Activated naive CD4-positive, alpha-beta T cell treated with anti-CD3 and anti-CD28 coated beads, Interleukin-2, amount 50 U/mL, for 16 hours (primary cell): ENCODE measurements at places on chromosomes 3 and 15.

- no peak for DNase-seq
Observed at GRCh38 chr3:181609030-181609767, 102.5 kb upstream of the SOX2 start.

- no peak for DNase-seq
Observed at GRCh38 chr3:128605091-128606046, 45.2 kb downstream of the RPN1 start.

- no peak for DNase-seq
Observed at GRCh38 chr3:100268156-100268555, 7.4 kb downstream of the TBC1D23 start.

GRCh38 chr3:49628249-49628648 lies 45.9 kb upstream of the APEH start:
- DNase-seq: no peak

DNA sequence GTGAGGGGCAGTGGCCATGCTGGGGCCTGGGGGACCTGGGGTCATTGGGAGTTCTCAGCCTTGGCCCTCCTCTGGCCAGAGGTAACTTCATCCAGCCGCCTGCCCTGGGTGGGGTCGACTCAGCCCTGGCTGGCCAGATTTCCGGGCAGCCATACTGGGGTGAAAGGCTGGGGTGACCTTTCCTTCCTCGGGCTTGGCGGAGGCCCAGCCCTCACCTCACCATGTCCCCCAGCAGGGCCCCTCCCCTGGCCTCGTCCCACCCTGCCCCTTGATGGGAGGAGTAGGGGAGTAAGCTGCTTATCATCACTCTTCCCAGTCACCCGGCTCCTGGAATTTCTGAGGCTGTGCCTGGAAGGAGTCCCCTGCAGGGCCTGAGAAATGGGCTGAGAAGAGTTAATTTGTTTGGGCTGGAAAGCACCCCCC lies 5.4 kb downstream of the SEMA3F start:
- no peak for DNase-seq

DNA sequence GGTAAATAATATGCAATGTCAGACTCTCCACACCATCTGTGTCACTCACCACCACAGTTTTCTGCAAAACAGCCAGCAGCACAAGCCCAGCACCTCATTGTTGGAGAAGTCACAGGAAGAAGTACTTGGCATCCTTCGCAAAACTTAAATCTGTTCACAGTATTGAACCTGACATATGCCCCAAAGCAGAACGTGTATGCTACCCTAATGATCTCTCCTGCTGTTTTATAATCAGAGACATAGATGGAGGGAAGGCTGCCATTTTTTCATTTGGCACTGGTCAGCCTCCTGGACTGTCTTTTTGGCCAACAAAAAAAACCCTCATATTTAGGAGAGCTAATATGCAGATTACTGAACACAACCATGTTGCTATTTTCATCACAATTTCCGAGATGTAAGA lies 1272.9 kb downstream of the ROBO1 start:
- no peak for DNase-seq

DNA sequence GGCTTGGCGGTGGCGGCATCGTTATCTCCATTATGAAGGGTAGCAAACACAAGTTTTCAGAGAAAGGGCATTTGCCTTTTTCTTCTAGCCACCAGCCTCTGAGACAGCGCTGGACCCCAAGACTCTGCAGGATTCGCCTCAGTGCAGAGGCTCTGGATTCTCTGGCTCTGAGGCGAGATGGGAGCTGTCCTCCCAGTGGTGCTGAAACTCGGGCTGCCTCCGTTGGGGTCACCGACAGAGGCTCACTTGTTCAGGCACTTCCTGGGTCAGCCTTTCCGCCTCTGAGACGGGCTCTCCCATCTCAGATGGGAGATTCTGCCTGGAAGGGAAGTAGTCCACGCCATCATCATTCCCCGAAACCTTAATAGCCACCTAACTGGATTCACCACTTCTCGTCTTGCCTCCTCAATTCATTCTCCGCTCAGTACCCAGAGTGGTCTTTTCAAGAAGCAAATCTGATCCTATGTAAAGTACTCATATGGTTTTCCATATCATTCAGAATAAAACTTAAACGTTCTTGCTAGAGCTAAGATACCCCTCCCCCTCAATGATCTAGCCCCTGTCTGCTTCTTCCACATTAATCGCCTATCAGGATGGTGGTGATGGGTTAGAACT lies 76.9 kb downstream of the RHCG start:
- DNase-seq: peak; percentile 36

- DNase-seq: no peak
Observed at GRCh38 chr15:40287968-40288367, 5.1 kb upstream of the ANKRD63 start.

GRCh38 chr15:101540480-101541239 lies 51.2 kb upstream of the PCSK6 start:
- no peak for DNase-seq

DNA sequence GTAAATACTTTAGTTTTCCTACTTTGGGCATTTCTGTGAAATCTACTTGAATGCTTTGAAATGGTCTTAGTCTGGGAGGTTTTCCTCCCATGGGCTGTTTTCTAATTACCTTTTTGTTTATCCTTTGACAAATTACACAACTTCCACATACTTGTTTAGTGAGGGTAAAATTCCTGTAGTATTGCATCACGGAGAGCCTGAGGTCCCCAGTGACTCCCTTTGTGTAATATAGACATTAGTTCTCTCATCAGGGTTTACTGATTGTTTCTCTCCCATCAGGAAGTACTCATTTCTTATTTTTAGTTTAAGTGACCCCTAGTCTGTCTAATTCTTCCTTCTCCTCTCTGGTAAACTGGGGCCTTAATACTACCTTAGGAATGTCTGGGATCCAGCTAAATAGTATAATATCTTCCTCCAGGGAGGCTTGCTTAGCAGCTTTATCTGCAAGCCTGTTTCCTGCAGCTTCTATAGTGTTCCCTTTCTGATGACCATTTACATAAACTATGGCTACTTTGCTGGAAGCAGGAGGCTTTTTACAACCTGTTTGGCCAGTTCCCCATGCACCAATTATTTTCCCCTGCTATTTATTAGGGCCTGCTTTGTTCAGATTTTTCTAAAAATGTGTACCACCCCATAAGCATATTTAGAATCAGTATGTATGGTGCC lies 87.2 kb upstream of the XCR1 start:
- DNase-seq: no peak

- no peak for DNase-seq
Observed at GRCh38 chr15:73941044-73941443, 14.8 kb downstream of the LOXL1 start.

DNA sequence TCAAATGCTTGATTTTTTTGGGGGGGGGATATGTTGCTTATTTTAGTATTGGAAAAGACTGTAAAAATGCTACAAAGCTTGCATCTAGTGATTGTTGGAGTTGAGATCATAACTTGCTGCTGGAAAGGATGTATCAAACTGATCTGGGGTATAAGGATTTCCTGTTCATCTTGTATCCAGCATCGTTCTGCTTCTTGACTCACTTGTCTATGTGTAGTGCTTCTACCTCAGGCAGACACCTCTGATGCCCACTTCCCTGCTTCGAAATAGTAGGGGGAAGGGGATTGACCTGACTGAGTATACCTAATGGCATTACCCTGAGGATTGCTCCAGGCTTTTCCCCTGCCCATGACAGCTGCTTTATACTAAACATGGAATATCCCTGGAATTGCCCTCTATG lies 42.7 kb downstream of the STT3B start:
- no peak for DNase-seq

GRCh38 chr3:39819899-39820298 lies 10.5 kb downstream of the MYRIP start:
- no peak for DNase-seq

GRCh38 chr3:101383156-101383575 lies 62.8 kb upstream of the IMPG2 start:
- no peak for DNase-seq

DNA sequence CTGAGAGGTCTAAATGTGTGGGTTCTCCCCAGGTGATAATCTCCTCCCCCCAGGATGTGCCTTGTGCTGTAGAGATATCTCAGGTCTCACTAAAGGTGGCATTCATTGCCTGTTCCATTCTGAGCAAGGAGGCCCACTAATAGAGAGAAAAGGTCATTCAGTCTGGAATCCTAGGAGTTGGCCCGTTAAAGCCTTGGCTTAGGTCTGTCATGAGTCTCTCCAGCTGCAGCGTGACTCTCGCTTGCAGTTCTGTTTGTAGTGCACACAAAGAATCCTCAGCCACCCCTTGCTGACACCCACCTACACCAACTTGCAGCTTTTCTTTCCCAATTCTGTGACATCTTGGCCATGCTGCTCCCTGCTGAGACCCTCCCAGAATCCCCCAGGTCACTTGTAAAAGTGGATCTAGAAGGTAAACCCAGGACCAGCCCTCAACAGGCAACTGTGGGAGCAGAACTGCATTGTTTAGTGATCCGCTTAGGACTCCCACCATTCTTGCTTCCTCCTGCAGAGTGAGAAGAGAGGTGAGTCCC lies 17.7 kb downstream of the MAGEF1 start:
- DNase-seq: no peak

DNA sequence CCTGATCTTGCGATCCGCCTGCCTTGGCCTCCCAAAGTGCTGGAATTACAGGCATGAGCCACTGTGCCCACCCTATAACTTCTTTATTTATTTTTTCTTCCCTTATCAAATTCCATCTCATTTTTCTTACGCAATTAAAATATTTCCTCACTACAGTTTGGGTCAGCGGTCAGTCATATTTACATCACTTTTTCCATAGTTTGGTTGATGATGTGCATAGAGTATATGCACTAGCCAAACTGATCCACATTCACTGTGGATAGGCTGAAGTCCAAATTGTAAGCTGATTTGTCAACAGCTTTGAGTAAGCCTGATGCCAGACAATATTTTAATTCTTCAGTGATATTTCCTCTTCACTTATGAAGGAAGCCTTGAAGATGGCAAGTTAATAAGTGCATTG lies 256.3 kb downstream of the TIGIT start:
- DNase-seq: no peak

GRCh38 chr3:104388619-104389018 lies 978.1 kb upstream of the ALCAM start:
- DNase-seq: no peak

- no peak for DNase-seq
Observed at GRCh38 chr15:97517737-97518136, 442.8 kb upstream of the ARRDC4 start.

DNA sequence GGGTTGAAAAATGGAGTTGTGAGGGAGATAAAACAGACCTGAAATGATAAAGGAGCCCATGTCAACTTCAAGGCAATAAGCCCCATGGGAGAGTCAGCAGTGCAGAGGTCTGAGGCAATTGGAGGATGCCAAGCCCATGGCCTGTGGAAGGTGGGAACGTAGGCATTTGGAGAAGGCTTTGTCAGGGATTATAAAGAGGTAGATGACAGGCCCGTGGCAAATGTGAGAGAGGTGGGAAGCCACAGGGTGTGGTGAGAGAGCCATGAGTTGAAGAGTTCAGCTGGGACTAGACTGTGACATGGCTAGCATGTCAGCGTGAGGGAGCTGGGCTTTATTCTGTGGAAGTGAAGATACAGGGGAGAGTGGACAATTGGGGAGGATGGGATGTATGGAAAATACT lies 35.4 kb downstream of the MFSD1 start:
- DNase-seq: no peak

DNA sequence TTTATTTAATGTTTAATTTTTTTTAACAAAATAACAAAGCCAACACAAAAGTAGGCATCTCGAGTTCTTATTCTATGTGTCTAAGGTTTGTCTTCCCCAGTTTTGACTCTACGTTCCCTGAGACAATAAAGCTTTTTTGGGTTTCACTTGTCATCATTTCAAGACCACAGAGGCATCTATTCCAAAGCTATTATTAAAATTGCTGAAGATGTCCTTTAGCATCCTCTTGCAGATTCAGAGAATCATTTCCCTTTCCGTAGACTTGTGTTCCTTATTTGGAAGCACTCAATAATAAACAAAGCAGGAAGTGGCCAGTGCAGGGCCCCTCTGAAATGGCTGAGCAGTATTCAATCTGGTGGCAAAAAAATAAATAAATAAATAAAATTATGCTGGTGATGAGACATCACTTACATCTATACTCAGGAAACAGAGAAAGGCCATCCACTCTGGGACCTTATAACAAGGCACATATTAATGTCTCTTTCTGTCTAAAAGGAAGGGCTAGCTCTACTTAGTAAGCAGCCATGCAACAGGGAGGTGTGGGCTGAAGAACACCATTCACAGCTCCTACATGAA lies 362.3 kb downstream of the WDR72 start:
- no peak for DNase-seq

- DNase-seq: no peak
Observed at GRCh38 chr3:143750841-143751240, 97.4 kb downstream of the SLC9A9 start.

GRCh38 chr15:42918047-42918446 lies 2.5 kb downstream of the TTBK2 start:
- DNase-seq: no peak

GRCh38 chr15:26889298-26889898 lies 22.5 kb downstream of the GABRA5 start:
- peak; percentile 30 for DNase-seq

GRCh38 chr3:189457201-189457607 lies 174.0 kb upstream of the TP63 start:
- DNase-seq: no peak

DNA sequence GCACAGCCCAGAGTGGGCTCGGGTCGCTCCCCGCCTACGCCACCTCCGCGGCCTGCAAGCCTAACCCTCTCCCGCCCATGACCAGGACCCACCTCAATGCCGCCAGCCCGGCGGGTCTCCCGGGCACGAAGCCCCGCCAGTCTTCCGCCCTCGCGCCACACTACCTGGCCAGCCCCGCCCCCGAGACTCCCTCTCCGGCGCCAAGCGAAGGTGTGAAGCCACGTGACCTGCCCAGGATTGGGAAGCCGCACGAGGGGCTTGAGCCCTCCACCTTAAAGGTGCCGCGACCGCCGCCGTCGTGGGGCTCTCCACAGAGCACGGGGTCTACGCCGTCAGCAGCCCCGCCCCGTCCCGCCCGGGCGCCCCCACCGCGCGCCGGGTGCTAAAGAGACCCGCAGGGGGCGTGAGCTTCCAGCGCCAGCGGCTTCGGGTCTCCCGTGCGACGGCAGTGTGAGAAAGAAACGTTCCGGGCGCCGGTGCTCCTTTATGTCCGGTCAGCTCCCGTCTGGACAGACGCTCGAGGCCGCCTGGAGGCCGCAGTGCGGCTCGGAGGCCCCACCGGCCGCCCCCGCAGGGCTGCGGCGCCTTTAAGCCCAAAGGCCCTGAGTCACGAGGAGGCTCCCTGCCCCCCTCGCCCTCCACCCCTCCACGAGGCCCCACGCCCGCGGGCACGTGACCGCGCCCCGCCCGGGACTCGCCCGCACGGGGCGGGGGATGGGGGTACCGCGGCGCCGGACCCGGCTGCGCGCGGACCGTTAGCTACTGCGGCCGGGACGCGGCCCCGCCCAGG lies at the start of gene CPEB1:
CPEB1 (minus strand) TSS at position 319 of the 790 bp plus-strand sequence. CDS start 18,904 bp downstream, outside the sequence.
- peak; percentile 67 for DNase-seq

DNA sequence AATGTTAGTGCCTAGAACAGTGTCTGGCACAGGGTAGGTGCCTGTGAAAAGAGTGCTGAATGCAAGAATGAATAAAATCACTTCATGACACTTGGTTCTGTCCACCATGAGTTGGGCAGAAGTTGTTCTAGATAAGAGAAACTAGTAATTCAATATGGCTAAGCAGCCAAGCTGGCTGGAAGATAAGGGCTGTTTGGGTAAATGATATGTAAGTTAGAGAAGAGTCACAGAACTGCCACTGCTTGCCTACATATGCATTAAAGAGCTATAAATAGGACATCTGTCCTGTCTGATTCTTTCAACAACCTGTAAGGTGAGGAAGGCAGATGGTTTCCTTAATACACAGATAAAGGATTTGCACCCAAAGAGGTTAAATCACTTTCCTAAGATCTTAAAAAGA lies 13.1 kb downstream of the MTMR10 start:
- DNase-seq: no peak
